Stimulated activated CD8-positive, alpha-beta memory T cell treated with anti-CD3 and anti-CD28 coated beads, Interleukin-7, amount 100 ng/mL, for 1 hour (primary cell): ENCODE measurements at places on chromosomes 2 and 18.

- DNase-seq: no peak
Observed at GRCh38 chr2:84884449-84884848, 3.6 kb upstream of the TRABD2A start.

DNA sequence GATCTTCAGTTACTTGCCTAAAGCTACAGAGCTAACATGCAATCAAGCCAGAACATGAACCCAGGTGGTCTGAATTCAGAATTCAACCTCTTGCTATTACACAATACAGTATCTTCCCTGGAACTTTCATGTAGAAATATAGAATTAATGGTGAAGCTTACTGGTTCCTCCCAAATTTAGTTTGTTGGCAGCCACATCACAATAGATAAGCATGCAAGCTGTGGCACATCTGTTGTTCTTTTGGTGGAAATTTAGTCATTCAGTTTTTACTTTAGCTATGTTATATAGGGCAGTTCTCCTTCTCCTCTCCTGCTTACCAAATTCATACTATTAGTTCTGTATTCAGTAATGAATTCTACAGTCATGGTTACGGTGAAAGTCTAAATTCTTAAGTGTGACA, 101.0 kb upstream of the RNF152 start:
- DNase-seq: no peak

DNA sequence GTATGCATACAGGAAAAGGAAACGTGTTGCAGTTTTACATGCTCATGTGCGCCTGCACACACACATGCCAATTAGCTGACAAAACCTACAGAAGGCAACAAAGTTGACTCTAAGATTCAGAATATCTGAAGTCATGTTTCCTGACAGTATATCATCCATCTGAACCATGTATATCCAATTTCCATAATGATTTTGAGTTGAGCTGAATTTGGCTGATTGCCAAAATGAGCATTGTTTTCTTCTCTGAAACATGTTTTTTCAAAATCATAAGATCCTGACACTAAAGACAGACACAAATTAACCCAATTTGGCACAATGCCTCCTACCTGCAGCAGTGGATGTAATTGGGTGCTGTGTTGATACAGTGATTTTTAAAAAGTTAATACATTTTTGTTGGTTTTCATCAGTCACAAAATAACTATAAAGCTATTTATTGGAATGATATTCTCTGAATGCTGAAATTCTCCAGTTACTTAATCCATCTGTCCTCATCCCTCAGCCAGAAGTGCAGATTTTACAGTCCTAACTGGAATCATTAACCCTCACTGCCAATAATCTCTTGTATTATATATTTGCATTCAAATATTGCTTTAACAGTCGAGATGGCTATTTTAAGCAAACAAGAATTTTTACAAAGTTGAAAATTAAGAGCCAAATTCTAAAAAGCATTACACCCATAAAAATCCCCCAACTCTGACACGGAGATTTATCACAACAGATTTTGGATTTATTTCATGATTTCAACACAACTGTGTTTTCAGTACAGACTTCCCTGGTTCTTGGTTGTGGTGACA, 161.7 kb upstream of the LMAN1 start:
- no peak for DNase-seq

DNA sequence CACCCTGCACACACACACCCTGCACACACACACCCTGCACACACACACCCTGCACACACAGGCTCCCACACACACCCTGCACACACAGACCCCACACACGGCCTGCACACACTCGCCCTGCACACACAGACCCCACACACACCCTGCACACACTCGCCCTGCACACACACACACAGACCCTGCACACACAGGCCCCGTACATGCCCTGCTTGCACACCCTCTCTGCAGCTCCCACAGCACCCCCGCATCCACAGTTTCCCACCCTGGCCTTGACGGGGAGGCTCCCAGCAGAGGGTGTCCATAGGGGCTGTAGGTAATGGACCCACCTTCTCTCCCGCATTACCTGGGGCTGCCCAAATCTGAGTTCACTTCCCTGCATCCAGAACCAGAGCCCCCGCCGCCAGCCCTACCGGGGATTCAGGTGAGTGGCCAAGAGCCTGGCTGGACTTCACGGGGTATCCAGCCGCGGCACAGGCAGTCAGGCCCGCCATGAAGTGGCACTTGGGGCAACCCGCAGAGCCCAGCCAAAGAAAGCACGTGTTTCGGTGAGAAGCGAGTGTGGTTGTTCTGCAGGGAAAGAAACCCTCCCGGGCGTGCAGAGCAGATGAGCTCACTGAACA, 88.6 kb upstream of the GPC1 start:
- no peak for DNase-seq

- no peak for DNase-seq
Observed at GRCh38 chr2:156619021-156619539, 182.9 kb downstream of the GPD2 start.

GRCh38 chr2:950080-950966, at the start of gene SNTG2:
TSS of gene SNTG2 (plus strand) at chr2:950849. CDS start at chr2:950997, 148 bp downstream.
- DNase-seq: peak; percentile 19

DNA sequence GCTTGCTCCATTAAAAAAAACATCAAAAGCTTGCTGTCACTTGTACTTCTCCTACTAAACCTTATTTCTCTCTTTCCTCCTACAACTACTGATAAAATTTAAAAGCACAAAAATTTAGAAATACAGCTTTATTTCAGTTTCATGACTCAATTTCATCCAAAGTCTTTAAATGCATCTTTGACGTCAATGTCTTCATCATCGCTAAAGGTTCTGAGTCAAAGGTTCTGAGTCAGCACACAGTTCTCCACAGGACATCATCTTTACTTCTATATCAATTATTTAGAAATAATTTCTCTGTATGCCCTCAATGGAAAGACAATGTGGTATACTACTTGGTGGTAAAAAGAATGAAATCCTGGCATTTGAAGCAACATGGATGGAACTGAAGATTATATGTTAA, 163.9 kb upstream of the DNMT3A start:
- DNase-seq: no peak

DNA sequence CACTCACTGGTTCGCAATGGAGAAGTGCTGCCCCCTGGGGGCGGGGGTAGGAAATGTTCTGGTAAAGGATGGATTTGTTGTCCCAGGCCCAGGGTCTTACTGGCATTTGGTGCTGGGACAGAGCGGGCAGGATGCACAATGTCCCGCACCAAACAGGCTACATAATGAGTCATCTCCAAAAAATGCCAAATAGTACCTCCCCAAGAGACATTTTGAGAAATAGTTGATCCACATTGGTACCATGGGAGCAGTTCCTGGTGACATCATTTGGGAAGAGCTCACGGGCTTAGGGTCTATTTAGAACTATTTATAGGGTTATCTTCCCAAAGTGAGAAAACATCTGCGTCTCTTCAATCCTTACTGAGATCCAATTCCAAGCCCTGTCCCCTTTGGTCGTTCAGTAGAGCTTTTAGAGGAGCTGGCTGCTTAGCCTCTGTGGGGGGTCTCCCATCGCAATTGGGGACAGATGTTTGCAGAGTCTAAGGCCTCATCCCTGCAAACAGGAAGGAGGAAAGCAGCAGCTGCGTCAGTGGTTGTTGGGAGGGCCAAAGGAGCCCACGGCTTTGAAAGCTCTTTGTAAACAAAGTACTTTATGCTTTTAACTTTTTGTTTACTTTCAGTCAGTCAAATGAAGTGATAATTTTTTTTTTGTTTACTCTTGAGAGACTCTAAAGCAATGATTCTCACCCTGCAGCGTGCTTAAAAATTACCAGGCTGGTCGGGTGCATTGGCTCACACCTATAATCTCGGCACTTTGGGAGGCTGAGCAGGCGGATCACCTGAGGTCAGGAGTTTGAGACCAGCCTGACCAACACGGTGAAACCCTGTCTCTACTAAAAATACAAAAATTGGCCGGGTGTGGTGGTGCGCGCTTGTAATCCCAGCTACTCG, 49.3 kb downstream of the GREB1 start:
- peak; percentile 10 for DNase-seq

GRCh38 chr18:67525328-67526099, 9.0 kb upstream of the DSEL start:
- DNase-seq: no peak

GRCh38 chr2:96783388-96783787, 22.7 kb downstream of the CNNM4 start:
- no peak for DNase-seq

- no peak for DNase-seq
Observed at GRCh38 chr2:231410293-231411004, 14.9 kb downstream of the B3GNT7 start.

- DNase-seq: peak; percentile 34
Observed at GRCh38 chr2:136225950-136226835, 108.2 kb upstream of the CXCR4 start.

GRCh38 chr2:9097239-9097638, 93.8 kb upstream of the MBOAT2 start:
- DNase-seq: no peak

DNA sequence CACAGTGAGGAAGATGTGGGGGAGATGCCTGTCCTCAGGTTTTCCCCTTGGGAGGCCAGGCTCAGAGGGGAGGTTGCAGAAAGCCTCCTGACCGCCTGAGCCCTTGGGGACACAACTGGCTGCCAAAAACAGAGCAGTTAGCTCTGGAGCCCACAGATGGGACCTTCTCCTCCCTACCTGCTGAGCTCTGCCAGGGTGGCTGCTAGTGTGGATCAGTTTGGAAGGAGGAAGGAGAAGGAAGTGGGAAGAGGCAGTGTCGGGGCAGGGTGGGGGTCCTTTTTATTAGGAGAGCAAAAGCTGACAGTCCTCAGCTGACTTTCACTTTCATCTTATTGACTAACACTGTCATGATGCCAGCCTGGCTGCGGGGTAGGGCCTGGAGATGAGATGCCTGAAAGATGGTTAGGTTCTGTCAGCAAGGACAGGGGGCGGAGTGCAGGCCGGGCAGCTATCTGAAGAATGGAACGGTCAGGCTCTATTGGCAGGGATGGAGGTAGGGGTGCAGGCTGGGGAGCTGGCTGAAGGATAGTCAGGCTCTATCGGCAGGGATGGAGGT, 188.5 kb upstream of the HDAC4 start:
- no peak for DNase-seq

DNA sequence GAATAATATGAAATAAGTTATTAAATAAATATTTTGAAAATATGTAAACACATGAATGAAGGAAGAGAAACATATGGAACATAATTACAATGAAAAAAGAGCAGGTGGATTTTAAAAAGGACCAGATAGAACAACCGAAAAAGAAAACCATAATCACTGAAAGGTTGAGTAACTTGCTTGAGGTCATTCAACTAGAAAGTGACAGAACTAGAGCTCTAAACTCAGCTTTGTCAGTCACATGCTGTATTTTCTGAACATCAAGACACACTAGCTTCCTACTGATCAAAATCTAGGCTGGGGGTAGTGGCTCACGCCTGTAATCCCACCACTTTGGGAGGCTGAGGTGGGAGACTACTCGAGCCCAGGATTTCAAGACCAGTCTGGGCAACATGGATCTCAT, 30.0 kb upstream of the ITGAV start:
- no peak for DNase-seq

GRCh38 chr2:5791371-5791770, 99.2 kb downstream of the SOX11 start:
- no peak for DNase-seq

DNA sequence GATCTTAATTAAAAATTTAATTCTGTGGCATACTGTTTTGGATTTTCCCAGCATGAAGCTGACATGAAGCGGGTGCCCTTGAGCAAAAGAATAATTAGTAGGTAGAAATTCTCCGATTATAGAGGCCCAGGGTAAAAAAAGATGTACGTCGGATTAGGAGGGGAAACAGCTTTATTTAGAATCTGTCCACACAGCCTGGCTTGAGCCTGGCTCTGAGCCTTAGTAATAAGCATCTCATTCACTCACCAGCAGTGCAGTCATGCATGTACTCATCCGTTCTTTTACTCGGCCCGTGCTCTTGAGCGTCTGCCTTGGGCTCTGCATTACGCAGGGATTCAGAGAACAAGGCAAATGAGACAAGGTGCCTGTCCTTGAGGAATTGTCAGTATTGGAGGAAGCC, 219.3 kb downstream of the AGAP1 start:
- DNase-seq: no peak

- no peak for DNase-seq
Observed at GRCh38 chr2:10592652-10593051, 97.1 kb downstream of the NOL10 start.

DNA sequence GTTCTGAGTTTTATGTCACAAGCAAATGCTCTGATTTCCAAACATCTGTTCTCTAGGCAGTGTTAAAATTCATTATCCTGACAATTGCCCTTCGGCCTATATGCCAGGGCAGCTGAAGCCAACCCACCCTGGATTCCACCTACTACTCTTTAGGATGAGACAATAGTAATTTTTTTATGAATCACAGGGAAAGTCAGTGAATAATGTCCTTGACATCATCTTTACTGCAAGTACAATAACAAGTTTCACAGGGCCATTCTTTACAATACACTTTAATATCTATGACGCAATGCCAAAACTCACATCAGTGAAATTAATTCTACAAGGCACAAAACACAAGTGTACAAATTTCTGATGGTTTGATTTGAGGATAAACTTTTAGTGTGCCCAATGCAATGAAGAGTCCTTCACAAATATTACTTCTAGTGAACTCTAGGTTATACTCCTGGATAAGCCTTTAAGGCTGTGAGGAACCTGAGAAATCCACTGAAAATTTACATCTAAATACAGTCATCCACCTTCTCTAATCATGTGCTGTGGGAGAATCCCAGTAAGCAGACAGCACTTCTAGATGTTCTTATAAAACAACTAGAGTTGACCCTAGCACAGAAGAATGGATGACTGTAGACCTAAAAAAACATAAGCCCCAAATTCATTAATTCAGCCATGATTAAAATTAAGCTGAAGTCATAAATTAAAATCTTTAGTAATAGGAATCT, 77.3 kb upstream of the CTLA4 start:
- no peak for DNase-seq

GRCh38 chr2:159855143-159855542, 57.1 kb upstream of the CD302 start:
- DNase-seq: no peak

DNA sequence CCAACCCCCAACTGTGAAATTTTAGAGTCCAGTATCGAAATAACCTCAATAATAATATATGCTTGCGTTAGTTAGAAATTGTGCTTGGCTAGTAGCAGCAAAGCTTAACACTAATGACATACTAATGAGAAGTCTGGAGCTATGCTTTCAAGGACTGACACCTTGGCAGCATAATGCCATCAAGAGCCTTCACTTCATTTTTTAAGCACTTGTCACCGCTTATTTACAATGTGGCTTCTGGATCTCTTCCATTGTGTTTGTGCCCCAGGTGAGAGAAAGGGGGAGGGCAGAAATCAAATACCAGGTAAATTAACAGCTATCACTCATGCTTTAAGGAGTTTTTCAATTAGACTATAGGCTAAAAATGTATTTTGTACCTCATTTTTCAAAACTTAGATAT, 101.5 kb downstream of the CDH7 start:
- DNase-seq: no peak

DNA sequence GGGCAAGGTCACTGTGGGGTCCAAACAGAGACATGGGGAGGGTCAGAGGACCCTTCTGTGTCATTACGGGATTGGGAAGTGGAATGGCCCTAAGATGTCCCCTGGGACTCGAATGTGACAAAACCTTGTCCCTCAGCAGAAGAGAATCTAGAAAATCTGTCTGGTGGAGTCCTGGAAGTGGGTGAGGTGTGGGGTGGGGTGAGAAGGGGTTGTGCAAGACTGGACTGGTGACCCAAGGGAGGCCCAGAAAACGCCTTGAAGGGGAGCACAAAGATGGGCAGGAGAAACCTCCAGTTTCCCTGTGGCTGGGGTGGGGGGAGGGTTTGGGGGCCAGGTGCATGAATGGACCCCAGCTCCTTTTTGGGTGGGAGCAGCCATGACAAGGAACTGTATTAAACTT, 79.6 kb downstream of the TCF7L1 start:
- DNase-seq: no peak

GRCh38 chr18:78796693-78797455, 182.7 kb upstream of the SALL3 start:
- no peak for DNase-seq

- no peak for DNase-seq
Observed at GRCh38 chr2:6937157-6937556, 19.9 kb downstream of the RNF144A start.
